ENCODE measurements at places on chromosomes 1 and 21. TPM values are rescaled to one million over a fixed set of nuclear protein-coding genes. Genes with fewer than 3 reads are reported as not detected.
A peak's percentile ranks its signal among the peaks of the same experiment; 100 is the strongest.

- DNase-seq = no peak
- H3K27ac ChIP-seq = no peak overlapping the region
- H3K27me3 ChIP-seq = no peaks in the 10 kb centered on the region
- no peak overlapping the region for H3K4me3 ChIP-seq
- no peaks in the 10 kb centered on the region for H3K36me3 ChIP-seq
These were observed 32.6 kb upstream of the RD3 start for GRCh38 chr1:211524521-211524920.

The MMEL1 gene
- 1.1 TPM for total RNA-seq

The OR6K2 gene
- total RNA-seq = not detected

DNA sequence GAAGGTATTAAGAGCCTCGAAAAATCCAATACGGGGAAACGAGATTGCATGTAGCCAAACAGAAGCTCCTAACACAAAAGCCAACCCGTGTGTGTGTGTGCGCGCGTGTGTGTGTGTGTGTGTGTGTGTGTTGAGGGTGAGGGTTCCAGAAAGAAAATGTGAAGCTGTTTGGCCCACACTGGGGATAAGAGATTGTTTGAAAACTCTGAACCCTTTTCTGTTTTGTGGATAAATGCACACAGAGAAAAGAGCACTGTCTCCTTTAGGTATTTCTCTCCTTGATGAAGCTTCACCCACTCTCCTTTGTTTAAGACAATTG, 1.9 kb downstream of the WLS start:
- peaks cover 11% of the 10 kb centered on the region for H3K36me3 ChIP-seq
- H3K27ac ChIP-seq = peak overlapping the region; percentile 80
- no peak for DNase-seq

The PRR9 gene
- total RNA-seq = not detected

DNA sequence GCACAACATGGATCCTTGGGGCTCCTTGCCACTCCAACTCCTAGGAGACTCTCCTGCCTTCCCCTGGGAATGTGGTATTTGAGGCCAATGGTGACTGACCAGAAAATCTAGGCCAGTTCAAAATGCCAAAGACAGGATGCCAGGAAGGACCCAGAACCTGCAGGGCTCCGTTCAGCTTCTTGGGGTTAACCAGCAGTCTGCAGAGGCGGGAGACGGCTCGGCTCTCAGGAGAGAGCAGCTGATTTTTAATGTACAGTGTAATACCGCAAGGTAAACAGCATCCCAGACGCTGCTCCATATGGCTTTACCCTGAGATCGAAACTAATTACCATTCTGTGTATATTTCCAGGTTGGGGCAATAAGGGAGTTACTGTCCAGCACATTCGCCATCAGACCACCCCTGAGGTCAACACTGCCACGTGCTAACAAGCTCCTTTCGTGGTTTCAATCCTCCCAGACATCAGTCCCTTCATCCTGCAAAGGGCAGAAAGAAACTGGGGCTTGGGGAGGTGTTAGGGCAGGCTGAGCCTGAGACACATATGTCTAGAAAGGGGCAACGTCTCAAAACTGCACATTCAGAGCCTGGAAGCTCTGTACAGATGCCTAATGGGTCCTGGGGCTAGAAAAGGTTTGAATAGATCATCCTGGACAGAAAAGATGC, 16.7 kb downstream of the ITPKB start:
- H3K4me1 ChIP-seq = peaks cover 47% of the 10 kb centered on the region
- H3K27ac ChIP-seq = peak overlapping the region; percentile 21
- no peak for DNase-seq
- H3K4me3 ChIP-seq = peak overlapping the region; percentile 54
- H3K27me3 ChIP-seq = no peaks in the 10 kb centered on the region
- peaks cover 9% of the 10 kb centered on the region for H3K36me3 ChIP-seq
